Thyroid gland (tissue), 4 donors: ENCODE measurements at places on chromosomes 13 and 19. TPM values are rescaled to one million over a fixed set of nuclear protein-coding genes. Genes with fewer than 3 reads are reported as not detected.

The CEACAM7 gene
- not detected for total RNA-seq

The ZNF729 gene
- total RNA-seq: not detected

The MEDAG gene
- total RNA-seq: 58.7 TPM

The C19orf73 gene
- total RNA-seq: 1.7 TPM

- peaks cover 29% of the 10 kb centered on the region for H3K4me1 ChIP-seq
- H3K27me3 ChIP-seq: no peaks in the 10 kb centered on the region
- no peak overlapping the region for H3K4me3 ChIP-seq
- H3K36me3 ChIP-seq: peaks cover 4% of the 10 kb centered on the region
- H3K27ac ChIP-seq: no peak overlapping the region
These were observed 106.4 kb upstream of the MLNR start for GRCh38 chr13:49113526-49114286.

GRCh38 chr13:79409828-79410227, 3.8 kb upstream of the RBM26 start:
- no peaks in the 10 kb centered on the region for H3K36me3 ChIP-seq
- no peaks in the 10 kb centered on the region for H3K27me3 ChIP-seq
- peaks cover 10% of the 10 kb centered on the region for H3K4me1 ChIP-seq
- H3K4me3 ChIP-seq: no peak overlapping the region
- H3K27ac ChIP-seq: no peak overlapping the region

GRCh38 chr19:5147074-5147977, 178.4 kb downstream of the KDM4B start:
- H3K36me3 ChIP-seq: peaks cover 77% of the 10 kb centered on the region
- no peaks in the 10 kb centered on the region for H3K4me1 ChIP-seq
- no peak overlapping the region for H3K27ac ChIP-seq
- DNase-seq: peak; percentile 1

DNA sequence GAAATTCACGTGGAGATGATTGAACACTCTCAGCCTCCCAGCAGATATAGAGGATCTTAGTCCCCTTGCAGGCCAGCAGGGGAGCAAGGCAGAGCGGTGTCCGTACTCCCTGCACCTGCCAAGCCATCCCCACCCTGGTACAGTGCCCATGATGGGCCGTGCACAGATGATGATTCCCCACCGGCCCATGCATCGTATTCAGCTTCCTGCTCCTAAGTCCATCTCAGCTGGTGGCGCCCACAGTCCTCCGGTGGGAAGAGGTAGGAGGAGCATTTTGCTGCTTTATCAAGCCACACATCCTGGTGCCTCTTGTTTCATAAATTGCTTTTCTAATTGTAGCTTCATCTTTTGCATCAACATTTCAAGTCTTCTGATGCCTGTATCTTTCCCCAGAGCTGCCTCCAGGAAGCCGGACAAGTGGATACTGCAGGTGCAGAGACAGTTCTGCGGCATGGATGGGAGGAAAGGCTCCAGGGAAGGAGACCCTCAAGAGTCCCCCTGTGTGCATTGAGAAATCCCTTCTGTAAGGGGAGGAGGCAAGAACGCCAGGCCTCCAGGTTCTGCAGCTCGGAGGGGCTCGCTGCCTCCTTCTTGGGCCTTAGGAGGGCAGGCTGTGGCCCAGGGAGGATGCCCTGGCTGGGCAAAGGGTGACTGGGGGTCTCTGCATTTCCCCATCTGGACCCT, 55.3 kb downstream of the F2RL3 start:
- H3K4me1 ChIP-seq: no peaks in the 10 kb centered on the region
- H3K27me3 ChIP-seq: no peaks in the 10 kb centered on the region
- no peak for DNase-seq
- H3K36me3 ChIP-seq: no peaks in the 10 kb centered on the region
- H3K27ac ChIP-seq: no peak overlapping the region
- no peak overlapping the region for H3K4me3 ChIP-seq

DNA sequence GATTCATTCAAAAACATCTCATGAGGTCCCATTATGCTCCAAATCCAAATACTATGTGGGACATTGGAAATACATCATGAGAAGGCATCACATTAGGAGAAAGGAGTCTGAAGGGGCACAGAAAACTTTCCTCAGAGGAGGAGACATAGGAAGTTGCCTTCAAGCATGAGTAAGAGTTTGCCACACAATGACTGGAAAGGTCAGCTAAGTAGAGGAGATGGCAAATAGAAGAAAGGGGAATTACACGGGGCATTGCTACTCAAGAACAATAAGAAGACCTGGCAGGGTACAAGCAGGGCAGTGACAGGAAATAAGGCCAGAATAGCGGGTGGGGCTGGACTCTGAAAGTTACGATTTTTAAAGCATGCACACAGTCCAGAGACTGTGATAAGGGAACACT, 231.6 kb downstream of the SPRY2 start:
- H3K36me3 ChIP-seq: no peaks in the 10 kb centered on the region
- no peaks in the 10 kb centered on the region for H3K27me3 ChIP-seq
- no peak overlapping the region for H3K4me3 ChIP-seq
- H3K4me1 ChIP-seq: no peaks in the 10 kb centered on the region
- no peak for DNase-seq

- H3K4me3 ChIP-seq: no peak overlapping the region
- no peak overlapping the region for H3K27ac ChIP-seq
- H3K4me1 ChIP-seq: no peaks in the 10 kb centered on the region
These were observed 261.7 kb upstream of the HTR2A start for GRCh38 chr13:47158593-47158992.

DNA sequence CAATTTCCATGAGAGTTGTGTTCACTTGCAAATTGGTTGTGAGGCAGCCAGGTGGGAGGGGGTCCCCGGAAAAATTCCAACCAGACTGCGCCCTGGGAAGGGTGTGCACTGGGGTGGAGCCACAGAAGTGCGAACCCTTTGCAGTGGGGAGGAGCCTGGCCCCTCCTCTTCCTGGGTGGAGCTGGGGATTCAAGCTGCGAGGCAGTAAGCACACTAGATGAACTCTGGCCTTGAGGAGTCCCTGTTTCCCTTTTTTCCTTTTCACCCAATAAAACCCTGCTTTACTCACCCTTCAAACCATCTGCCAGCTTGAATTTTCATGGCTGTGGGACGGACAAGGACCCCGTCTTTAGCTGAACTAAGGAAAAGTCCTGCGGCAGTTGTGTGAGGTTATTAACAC, 31.0 kb upstream of the MBNL2 start:
- H3K4me1 ChIP-seq: no peaks in the 10 kb centered on the region
- DNase-seq: no peak
- H3K36me3 ChIP-seq: no peaks in the 10 kb centered on the region
- H3K4me3 ChIP-seq: no peak overlapping the region
- no peaks in the 10 kb centered on the region for H3K27me3 ChIP-seq

- H3K4me3 ChIP-seq: no peak overlapping the region
- no peak overlapping the region for H3K27ac ChIP-seq
- peaks cover 7% of the 10 kb centered on the region for H3K4me1 ChIP-seq
- no peak for DNase-seq
- no peaks in the 10 kb centered on the region for H3K27me3 ChIP-seq
These were observed 13.2 kb upstream of the PSPC1 start for GRCh38 chr13:19795956-19796355.

GRCh38 chr13:70357031-70357430, 248.8 kb upstream of the KLHL1 start:
- H3K27me3 ChIP-seq: no peaks in the 10 kb centered on the region
- DNase-seq: no peak
- H3K27ac ChIP-seq: no peak overlapping the region
- no peak overlapping the region for H3K4me3 ChIP-seq

GRCh38 chr13:61768175-61768574, 352.5 kb upstream of the PCDH20 start:
- no peak overlapping the region for H3K4me3 ChIP-seq
- H3K27me3 ChIP-seq: no peaks in the 10 kb centered on the region
- no peaks in the 10 kb centered on the region for H3K4me1 ChIP-seq
- no peak for DNase-seq
- no peak overlapping the region for H3K27ac ChIP-seq

GRCh38 chr19:32357720-32358119, 12.3 kb downstream of the ZNF507 start:
- H3K36me3 ChIP-seq: peaks cover 33% of the 10 kb centered on the region
- no peak for DNase-seq
- H3K4me1 ChIP-seq: peaks cover 46% of the 10 kb centered on the region
- H3K27ac ChIP-seq: peak overlapping the region; percentile 47
- H3K4me3 ChIP-seq: no peak overlapping the region

- H3K4me3 ChIP-seq: no peak overlapping the region
- DNase-seq: no peak
- H3K4me1 ChIP-seq: peaks cover 37% of the 10 kb centered on the region
- no peaks in the 10 kb centered on the region for H3K27me3 ChIP-seq
- H3K36me3 ChIP-seq: peaks cover 18% of the 10 kb centered on the region
These were observed 11.3 kb downstream of the ELAVL1 start for GRCh38 chr19:7994114-7994513.

GRCh38 chr13:75258159-75258782, 223.7 kb downstream of the TBC1D4 start:
- H3K27ac ChIP-seq: no peak overlapping the region
- no peaks in the 10 kb centered on the region for H3K4me1 ChIP-seq
- no peaks in the 10 kb centered on the region for H3K27me3 ChIP-seq
- H3K4me3 ChIP-seq: no peak overlapping the region
- no peak for DNase-seq

GRCh38 chr13:51849145-51850101, 4.4 kb upstream of the TMEM272 start:
- no peaks in the 10 kb centered on the region for H3K27me3 ChIP-seq
- no peak overlapping the region for H3K27ac ChIP-seq
- H3K4me1 ChIP-seq: no peaks in the 10 kb centered on the region
- H3K36me3 ChIP-seq: no peaks in the 10 kb centered on the region
- DNase-seq: peak; percentile 18
- no peak overlapping the region for H3K4me3 ChIP-seq

DNA sequence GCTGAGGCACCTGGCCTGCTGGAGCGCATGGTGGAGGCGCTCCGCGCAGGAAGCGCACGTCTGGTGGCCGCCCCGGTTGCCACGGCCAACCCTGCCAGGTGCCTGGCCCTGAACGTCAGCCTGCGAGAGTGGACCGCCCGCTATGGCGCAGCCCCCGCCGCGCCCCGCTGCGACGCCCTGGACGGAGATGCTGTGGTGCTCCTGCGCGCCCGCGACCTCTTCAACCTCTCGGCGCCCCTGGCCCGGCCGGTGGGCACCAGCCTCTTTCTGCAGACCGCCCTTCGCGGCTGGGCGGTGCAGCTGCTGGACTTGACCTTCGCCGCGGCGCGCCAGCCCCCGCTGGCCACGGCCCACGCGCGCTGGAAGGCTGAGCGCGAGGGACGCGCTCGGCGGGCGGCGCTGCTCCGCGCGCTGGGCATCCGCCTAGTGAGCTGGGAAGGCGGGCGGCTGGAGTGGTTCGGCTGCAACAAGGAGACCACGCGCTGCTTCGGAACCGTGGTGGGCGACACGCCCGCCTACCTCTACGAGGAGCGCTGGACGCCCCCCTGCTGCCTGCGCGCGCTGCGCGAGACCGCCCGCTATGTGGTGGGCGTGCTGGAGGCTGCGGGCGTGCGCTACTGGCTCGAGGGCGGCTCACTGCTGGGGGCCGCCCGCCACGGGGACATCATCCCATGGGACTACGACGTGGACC, 9.7 kb upstream of the STRN4 start:
- no peak overlapping the region for H3K4me3 ChIP-seq
- no peaks in the 10 kb centered on the region for H3K27me3 ChIP-seq
- DNase-seq: no peak
- no peak overlapping the region for H3K27ac ChIP-seq

GRCh38 chr13:107907065-107907805, 308.1 kb downstream of the LIG4 start:
- no peaks in the 10 kb centered on the region for H3K4me1 ChIP-seq
- no peaks in the 10 kb centered on the region for H3K36me3 ChIP-seq
- H3K27me3 ChIP-seq: no peaks in the 10 kb centered on the region
- no peak for DNase-seq
- H3K27ac ChIP-seq: no peak overlapping the region

- no peaks in the 10 kb centered on the region for H3K27me3 ChIP-seq
- no peak overlapping the region for H3K27ac ChIP-seq
- H3K4me1 ChIP-seq: peaks cover 44% of the 10 kb centered on the region
- H3K4me3 ChIP-seq: no peak overlapping the region
- H3K36me3 ChIP-seq: no peaks in the 10 kb centered on the region
- DNase-seq: peak; percentile 13
These were observed 145.5 kb downstream of the DLEU7 start for GRCh38 chr13:50697746-50698539.

- DNase-seq: no peak
- peaks cover 12% of the 10 kb centered on the region for H3K4me1 ChIP-seq
- no peaks in the 10 kb centered on the region for H3K36me3 ChIP-seq
- H3K4me3 ChIP-seq: no peak overlapping the region
- H3K27me3 ChIP-seq: peaks cover 14% of the 10 kb centered on the region
These were observed 2.1 kb upstream of the ATP1A3 start for GRCh38 chr19:41995959-41996797.

DNA sequence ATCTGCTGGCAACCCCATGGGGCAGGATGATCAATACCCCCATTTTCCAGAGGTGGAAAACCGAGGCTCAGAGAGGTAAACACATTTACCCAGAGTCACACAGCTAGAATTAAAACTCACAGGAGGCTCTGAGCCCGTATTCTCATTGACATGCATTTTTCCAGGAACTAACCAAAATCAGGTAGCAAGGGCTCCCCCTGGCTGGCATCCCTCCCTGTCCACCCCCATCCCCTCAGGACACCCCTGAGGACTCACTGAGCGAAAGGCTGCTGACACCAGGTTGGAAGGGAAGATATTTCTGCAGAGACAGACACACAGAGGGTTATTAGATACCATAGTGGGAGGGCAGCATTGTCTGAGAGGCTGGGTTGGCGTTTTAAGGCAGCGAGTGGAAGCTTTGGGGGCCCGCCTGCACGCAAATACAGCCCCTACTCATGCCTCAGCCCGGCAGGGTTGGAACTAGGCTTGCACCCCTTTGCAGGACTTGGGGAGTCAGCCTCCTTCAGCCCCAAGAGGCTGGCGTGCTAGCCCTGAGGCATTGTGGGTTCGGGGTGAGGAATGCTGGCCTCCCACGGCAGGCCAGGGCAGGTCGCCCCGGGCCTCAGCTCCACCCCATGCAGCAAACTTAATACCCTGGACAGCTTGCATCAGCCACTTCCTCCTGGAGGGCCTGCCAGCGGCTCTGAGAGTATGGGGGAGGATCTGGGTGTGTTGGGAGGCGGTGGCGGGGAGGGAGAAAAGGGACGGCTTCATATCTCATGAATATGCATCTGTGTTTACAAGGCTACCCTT, 3.9 kb downstream of the SLC1A5 start:
- peaks cover 12% of the 10 kb centered on the region for H3K4me1 ChIP-seq
- no peak for DNase-seq
- no peak overlapping the region for H3K4me3 ChIP-seq
- no peaks in the 10 kb centered on the region for H3K36me3 ChIP-seq
- no peaks in the 10 kb centered on the region for H3K27me3 ChIP-seq
